ENCODE measurements at places on chromosomes 11 and 22.

DNA sequence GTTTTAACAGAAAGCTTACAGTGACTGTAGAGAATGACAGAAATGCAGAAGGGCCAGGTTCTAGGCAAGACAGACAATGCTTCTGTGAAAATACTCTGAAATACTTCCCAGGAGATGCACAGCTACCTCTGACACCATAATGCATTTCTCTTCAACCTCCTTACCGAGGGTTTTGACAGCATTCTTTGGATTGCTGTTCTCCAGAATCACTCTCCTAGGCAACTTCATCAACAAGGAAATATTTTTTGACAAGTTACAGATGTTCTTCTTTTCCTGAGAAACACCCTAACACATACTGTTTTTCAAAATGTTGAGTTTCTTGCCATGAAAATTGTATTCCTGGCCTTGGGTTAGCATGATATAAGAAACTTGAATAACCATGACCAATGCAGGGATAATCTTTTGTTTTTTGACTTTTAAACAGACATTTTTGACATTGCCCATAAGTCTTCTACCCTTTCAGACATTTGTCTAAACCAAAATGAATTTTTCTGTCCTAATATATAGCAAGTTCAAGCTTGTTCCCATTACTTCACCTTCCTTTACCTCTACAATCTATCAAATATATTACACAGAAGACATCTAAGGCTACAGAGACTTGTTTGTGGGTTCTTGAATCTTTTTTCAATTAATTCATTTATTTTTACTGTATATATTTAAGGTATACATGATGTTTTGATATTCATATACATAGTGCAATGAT, 108.1 kb downstream of the CCDC34 start:
- DNase-seq: no peak

DNA sequence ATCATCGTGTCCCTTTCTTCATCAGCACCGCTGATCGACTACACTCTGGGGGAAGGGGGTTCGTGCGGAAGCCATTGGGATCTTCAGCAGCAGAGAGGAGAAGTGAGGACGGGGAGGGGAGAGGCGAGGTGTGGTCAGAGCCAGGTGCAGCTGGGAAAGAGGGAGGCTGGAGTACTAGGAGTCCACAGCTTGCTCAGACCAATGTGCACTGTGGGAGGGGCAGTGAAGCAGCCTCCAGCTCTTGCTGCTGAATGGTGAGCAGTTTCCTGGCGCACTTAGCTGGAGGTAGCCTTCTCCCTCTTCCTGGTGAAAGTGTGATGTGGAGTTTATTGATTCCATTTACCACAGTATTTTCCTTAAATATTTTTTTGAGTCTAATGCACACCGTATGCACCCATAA, 99.0 kb upstream of the NECTIN1 start:
- DNase-seq: no peak

DNA sequence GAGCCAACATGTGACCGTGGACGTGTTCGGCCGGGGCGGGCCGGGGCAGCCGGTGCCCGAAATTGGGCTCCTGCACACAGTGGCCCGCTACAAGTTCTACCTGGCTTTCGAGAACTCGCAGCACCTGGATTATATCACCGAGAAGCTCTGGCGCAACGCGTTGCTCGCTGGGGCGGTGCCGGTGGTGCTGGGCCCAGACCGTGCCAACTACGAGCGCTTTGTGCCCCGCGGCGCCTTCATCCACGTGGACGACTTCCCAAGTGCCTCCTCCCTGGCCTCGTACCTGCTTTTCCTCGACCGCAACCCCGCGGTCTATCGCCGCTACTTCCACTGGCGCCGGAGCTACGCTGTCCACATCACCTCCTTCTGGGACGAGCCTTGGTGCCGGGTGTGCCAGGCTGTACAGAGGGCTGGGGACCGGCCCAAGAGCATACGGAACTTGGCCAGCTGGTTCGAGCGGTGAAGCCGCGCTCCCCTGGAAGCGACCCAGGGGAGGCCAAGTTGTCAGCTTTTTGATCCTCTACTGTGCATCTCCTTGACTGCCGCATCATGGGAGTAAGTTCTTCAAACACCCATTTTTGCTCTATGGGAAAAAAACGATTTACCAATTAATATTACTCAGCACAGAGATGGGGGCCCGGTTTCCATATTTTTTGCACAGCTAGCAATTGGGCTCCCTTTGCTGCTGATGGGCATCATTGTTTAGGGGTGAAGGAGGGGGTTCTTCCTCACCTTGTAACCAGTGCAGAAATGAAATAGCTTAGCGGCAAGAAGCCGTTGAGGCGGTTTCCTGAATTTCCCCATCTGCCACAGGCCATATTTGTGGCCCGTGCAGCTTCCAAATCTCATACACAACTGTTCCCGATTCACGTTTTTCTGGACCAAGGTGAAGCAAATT, 1.8 kb downstream of the FUT4 start:
- DNase-seq: no peak

DNA sequence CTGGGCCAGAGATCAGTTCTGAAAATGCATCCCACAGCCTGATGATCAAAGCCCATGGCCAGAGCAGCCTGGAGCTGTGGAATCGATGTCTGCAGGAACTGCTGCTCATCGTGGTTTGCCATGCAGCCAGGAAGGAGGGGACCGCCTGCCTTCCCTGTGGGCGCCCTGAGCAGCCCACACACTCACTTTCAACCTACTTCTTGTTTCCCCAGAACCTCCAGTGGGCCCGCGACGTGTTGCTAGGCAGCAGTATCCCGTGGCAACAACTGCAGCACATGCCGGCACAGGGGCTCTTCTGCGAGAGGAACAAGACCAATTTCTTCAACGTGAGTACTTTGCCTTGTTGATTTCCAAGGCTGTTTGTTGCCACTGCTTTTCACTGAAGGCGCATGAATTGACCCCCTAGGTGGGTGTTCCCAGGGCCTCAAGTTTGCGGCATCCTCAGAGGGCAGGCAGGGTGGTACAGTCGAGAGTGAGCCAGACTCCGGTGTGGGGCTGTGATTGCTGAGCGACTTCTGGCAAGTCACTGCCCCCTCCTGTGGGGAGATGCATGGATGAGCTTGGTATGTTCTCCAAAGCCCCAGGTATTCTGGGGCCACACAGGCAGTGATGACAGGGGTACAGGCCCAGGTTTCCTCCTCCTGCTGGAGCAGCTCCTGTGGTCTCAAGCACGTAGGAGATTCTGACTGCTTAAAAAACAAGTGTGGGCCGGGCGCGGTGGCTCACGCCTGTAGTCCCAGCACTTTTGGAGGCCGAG, 47.0 kb upstream of the SUSD2 start:
- DNase-seq: peak; percentile 28

- DNase-seq: no peak
These were observed 8.6 kb downstream of the TMEM121B start for GRCh38 chr22:17112491-17113042.

- no peak for DNase-seq
These were observed 95.8 kb downstream of the TBC1D22A start for GRCh38 chr22:46858181-46858771.

GRCh38 chr11:26276798-26277424, 55.0 kb upstream of the ANO3 start:
- DNase-seq: peak; percentile 70

GRCh38 chr11:115941044-115941443, 436.8 kb upstream of the CADM1 start:
- DNase-seq: no peak

DNA sequence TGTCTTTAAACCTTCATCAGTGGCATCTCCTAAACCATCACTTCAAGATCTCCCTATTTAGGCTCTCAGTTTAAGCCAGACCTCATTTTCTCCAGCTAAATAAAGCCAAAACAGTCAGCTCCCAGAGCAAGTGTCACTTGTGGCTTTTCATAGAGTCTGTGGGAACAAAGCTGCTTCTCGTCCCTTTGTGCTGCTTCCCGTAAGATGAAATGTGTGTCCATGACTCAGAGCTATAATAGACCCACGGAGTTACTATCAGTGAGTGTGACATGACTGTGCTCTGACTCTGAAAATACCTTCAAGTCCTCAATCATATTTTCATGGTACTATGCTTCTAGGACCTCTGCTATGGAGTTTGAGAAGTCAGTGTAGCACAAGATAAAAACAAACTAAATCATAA, 57.3 kb upstream of the SLN start:
- no peak for DNase-seq
